M059J (cell line): ENCODE measurements at places on chromosomes 2 and 18.

GRCh38 chr2:11379558-11379957 lies 35.1 kb upstream of the ROCK2 start:
- no peak for DNase-seq

GRCh38 chr18:38709122-38709521 lies 1143.5 kb upstream of the CELF4 start:
- DNase-seq = no peak

DNA sequence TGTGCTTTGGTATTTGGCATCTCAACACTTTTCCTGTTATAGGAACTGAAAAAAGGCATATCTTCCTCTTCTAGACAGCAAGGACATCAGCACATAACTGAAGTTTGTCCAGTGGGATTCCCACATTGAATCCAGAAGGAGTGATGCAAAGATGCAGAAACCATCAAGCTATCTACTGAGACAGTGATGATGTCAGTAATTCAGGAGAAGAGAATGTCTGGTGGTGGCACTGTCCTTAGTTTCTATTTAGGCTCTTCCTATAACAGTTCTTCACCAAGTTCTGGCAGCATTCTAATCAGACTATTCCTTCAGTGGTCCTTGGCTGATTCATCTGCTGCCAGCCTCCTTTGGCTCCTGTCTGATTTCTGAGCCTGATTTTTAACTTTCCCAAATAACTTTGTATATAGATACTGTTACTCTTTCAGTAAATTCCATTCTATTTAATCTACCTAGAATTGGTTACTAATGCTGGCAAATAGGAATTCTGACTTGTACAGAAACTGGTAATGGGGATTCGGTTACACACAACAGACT lies 56.6 kb upstream of the AGPS start:
- DNase-seq = peak; percentile 37

DNA sequence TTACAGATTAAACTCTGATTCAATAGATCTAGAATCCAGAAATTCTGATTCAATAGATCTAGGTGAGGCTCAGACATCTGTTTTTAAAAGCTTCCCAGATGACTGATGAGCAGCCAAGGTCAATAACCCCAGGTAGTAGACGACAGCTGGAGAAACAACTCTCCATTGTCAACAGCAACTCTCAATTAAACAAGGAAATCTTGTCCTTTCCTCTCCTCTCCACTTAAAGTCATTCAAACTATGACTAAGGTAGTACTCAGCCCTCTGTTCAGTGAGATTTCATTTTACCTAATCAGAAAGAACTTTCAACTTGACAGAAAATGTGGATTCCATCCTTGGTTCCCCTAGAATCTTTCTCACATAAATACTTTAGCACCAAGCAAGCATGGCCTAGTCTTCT lies 94.6 kb upstream of the SCG2 start:
- DNase-seq = peak; percentile 50

DNA sequence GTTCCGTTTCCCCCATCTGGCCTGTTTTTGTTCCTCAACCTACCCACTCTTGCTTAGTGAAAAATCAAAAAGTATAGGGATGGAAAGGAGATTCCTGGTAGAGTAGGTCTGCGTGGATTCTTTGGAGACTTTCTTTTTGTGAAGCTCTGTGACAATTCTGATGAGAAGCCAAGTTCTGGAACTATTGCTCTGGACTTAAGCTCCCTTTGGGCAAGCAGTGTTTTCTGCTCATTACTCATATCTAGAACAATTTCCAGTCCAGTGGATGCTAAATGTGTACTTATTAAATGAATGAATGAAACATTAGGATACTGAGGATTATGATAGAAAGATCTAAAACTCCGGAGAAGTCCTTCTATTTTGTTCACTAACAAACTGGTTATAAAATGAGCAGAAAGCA lies 76.5 kb downstream of the SOCS6 start:
- DNase-seq = no peak

DNA sequence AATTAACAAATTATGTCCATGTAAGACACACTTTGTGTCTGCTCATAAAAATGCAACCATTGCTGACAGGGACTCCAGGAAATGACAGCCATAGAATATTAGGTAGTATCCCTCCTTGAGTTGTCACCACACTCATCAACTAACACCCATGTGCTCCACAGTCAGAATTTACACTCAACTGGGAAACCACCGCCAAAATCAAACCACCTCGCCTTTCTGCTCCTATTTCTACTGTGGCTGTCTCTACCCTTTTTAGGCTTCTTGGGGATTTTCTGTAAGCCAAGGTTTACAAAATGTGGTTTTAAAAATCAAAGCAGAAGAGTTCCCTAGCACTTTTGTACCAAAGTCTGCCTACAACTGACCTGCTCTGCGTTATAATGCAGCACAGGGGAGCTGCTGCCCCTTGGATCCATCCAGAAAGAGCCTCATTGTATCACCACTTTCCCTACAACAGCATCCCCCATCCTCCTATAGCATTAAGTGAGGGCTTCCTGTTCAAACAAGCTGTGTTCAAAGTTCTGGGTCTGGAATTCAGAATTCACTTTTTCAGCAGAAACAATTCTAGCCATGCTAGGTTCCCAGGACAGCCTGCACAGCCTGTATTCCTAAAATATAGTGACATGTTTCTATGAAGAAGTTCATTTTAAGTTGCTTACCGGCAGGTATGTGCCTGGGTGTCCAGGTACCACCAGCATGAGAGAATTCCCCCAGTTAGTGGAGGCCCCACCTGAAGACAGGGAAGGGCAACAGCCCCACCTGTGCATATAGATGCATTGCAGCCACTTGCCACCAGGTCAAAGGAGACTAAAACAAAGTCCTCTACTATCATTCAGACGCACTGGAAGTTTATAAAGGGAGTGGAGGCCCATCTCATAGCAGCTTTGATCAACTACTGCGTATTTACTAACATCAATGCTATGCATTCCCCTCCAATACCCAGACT lies 104.3 kb downstream of the MYO5B start:
- no peak for DNase-seq

- peak; percentile 2 for DNase-seq
Observed at GRCh38 chr2:212328136-212328535, 210.5 kb downstream of the ERBB4 start.

- no peak for DNase-seq
Observed at GRCh38 chr2:159150280-159150746, 136.2 kb downstream of the WDSUB1 start.

- peak; percentile 73 for DNase-seq
Observed at GRCh38 chr2:216350214-216350791, 22.0 kb downstream of the MARCHF4 start.

- peak; percentile 67 for DNase-seq
Observed at GRCh38 chr2:173644146-173644545, 289.5 kb downstream of the CDCA7 start.

GRCh38 chr2:187329586-187329985 lies 118.5 kb downstream of the CALCRL start:
- DNase-seq = no peak

DNA sequence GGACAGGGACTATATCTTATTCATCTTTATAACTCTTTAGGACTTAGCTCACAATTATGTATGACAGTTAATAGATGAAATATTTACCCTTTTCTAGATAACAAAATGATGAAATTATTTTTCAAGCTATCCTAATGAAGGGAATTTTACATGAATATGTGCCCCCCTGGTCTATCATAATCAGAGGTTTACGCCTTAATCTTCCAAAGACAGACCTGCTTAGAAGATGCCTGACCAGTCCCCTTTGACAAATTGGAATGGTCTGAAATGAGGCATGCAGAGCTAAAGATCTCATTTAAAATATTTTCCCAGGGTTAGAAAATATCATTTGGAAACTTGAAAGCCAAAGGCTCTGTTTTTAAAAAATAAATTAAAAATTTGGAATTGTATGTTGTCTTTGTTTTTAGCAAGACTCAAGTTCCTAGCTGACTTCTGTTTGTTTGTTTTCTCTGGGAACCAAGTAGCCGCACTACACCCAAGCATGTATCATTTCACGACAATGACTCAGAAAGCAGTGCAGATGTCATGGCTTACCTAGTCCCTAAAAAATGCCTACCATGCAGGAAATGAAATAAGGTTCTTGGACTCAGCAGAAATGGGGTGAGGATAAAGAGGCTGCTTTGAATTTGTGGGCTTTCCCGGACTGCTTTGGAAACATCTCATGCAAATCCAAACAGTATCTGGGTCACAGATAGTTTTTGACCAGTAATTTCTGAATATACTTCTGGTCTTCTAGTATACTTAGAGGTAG lies 162.1 kb downstream of the ZEB2 start:
- peak; percentile 98 for DNase-seq

DNA sequence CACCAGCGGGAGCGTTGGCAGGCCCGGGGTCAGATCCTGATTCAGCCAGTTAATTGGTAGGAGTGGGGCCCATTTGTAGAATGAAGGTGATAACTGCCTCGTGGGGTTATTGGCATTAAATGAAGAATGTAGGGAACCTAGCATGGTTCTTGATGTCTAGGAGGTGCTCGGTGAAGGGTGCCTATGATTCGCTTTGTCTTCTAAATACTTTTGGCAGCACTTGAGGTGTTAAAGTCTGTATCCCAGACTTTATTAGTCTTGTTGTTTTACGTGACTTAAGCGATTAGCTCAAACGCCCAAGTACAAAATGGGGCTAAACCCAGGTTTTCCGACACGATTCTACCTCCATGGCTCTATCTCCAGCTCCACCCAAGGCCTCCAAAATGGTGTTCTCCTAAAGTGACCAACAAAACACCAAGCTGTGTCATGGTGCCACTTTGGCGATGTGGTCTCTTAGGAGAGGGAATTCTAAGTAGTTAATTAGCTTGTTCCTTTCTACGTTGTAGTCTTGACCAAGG lies 980 bp upstream of the PPP4R1 start:
- DNase-seq = peak; percentile 16

DNA sequence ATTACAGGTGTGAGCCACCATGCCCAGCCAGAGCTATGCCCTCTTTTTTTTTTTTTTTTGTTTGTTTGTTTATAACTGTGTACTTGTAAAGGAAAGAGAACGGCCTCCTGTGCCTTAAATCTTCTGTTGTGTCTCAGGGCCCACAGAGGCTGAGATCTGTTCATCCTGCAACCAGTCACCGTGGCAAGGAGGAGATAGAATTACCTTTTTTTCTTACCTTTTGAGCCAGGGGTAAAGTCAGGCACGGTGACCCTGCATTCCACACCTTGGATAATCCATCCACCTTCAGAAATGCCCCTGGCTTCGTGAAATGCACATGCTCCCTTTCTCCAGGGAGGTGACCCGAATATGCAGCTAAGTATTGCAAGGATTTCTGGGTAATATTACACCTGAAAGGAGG lies 12.8 kb downstream of the NEDD4L start:
- no peak for DNase-seq

DNA sequence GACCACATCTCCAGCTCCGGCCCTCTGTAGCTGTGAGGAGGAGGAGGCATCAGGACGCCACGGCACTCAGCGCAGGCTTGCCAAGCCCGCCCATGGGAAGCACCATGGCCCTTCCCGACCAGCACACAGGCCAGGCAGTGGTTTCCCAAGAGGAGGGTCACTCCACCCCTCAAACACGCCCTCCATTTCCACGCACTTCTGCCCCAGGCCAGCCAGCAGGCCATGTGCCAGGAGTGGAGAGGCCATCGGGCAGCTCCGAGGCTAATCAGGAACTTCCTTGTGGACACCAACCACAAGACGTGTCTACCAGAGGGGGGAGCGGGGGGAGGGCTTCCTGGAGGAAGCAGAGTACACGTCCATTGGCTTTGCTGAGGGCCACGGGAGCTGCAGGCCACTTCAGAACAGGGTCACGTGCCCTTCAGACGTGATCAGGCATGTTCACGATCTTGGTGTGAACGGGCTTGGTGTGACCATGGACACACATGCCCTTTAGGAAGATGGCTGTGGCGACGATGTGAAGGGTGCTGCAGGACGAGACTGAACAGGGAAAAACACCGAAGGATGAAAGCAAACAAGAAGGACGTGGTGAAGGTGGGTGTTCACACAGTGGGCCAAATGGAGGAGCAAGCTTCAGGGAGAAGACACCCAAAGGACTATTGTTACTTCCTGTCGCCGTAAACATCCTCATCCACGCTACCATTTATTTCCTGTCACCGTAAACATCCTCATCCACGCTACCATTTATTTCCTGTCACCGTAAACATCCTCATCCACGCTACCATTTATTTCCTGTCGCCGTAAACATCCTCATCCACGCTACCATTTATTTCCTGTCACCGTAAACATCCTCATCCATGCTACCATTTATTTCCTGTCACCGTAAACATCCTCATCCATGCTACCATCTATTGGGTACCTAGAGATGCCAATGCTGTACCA lies 6.5 kb upstream of the MTERF4 start:
- DNase-seq = no peak

- DNase-seq = no peak
Observed at GRCh38 chr18:49183921-49184320, 233.2 kb upstream of the SMAD7 start.

- no peak for DNase-seq
Observed at GRCh38 chr2:236785611-236786057, 216.0 kb downstream of the ACKR3 start.

GRCh38 chr2:37425408-37425807 lies 81.0 kb downstream of the QPCT start:
- no peak for DNase-seq

- peak; percentile 51 for DNase-seq
Observed at GRCh38 chr2:109350526-109350925, 221.5 kb downstream of the SH3RF3 start.

DNA sequence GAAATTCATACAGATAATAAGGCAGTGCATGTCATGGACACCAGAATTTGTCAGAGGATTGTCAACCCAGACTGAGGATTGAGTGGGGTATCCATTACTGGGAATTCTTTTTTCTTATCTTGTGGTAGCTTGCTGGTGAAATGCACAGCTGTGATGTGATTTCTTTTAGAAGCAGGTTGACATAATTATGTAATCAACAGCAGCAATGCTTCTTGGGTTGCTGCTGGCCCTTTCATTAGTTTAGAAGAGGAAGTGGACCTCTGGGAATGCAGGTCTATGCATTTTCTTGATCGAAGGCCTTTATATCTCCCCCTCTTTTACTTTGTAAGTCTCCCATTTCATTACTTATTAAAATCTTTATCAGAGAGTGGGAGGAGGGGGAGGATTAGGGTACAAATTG lies 319.9 kb downstream of the AGPS start:
- no peak for DNase-seq

DNA sequence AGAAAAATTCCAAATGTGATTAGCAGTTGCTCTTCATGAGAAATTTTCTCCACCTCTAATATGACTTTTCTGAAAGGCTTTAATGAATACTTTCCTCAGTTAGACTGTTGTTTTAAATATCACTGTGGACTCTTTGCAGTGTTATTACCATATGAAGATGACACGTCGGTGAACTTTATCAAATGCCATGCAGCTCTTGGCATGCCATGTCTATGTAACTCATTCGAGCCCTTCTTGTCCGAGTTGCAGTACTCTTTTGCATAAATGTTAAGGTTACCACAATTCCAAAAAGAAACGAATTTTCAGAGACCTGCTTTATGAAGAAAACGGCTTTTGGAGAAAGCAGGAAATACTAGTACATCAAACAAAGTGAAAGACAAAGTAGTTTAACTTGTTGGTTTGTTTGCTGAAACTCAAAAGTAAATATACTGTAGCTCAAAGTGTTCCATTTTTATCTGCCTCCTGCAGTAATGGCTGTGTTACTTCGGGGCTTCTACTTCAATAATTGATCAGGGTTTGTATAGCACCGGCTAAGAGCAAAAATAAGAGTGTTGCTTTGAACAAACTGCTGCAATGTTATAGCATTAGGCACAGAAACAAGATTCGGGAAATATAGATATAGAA lies 204.1 kb downstream of the ARHGAP15 start:
- DNase-seq = no peak
